Activated T-cell treated with anti-CD3 and anti-CD28 coated beads for 4 hours (primary cell): ENCODE measurements at places on chromosomes 1 and 21.

- no peak for DNase-seq
Measured at GRCh38 chr21:35475762-35476161, 426.7 kb upstream of the RUNX1 start.

GRCh38 chr1:19564366-19564765, 79.0 kb upstream of the CAPZB start:
- DNase-seq: no peak

GRCh38 chr1:56331207-56331891, 248.0 kb downstream of the PLPP3 start:
- DNase-seq: no peak

DNA sequence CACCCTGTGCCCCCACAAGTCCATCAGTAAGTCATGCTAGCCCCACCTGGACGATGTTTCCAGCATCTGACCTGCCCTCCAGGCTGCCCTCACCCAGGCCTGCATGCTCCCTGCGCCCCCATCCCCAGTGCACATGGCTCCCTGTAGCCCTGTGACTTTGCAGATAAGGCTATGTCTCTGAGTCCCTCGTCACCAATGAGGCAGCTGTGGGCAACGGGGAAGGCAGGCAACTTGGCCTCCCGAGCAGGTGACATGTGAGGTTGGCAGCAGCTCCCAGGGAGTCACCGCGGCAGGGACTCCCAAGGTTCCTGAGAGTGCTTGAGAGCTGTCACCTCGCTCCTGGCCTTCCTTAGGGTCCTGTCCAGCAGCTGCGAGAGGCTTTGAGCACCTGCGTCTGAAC, 32.4 kb upstream of the AGPAT3 start:
- DNase-seq: no peak

- no peak for DNase-seq
Measured at GRCh38 chr21:45607909-45608295, 35.6 kb upstream of the PCBP3 start.

DNA sequence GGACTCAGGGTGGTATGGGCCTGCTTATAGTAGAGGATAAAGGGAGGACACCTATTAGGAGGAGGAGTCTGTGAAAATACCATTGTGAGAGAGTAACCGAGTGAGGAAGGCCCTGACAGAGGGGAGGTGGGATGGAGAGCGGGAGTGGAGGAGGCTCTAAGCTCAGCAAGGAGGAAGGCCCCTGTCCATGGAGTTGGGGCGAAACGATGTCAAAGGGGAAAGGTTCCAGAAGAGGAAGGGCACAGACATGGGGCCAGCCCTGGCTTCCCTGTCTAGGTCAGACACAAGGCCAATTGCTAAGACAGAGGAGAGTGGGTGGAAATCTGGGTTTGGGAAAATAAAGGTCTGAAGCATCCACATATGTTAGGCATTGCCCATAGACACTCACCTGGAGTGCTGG, 44.2 kb downstream of the ELK4 start:
- no peak for DNase-seq

- no peak for DNase-seq
Measured at GRCh38 chr21:40445349-40445921, 401.5 kb downstream of the DSCAM start.

GRCh38 chr21:44558695-44559094, at the start of gene KRTAP10-3:
TSS of gene KRTAP10-3 (minus strand) at chr21:44558795. CDS start at chr21:44558715, 80 bp downstream.
- no peak for DNase-seq

- DNase-seq: no peak
Measured at GRCh38 chr1:203361945-203362719, 11.2 kb upstream of the FMOD start.

DNA sequence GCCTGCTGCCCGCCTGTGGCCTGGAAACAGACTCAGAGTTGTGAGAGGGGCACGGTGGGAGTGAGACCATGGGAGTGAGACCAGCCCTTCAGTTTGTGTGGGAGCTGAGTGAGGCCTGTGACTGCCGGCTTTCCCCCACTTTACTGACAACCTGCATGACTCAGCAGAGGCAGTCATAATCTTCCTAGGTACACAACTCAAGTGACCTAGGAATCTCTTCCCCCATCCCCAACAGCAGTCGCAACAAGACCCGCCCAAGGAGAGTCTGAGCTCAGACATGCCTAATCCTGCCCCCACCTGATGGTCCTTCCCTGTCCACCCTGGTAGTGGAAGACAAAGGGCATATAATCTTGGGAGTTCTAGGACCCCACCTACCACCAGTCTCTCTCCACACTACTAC, 44.2 kb downstream of the KLHL20 start:
- DNase-seq: no peak

DNA sequence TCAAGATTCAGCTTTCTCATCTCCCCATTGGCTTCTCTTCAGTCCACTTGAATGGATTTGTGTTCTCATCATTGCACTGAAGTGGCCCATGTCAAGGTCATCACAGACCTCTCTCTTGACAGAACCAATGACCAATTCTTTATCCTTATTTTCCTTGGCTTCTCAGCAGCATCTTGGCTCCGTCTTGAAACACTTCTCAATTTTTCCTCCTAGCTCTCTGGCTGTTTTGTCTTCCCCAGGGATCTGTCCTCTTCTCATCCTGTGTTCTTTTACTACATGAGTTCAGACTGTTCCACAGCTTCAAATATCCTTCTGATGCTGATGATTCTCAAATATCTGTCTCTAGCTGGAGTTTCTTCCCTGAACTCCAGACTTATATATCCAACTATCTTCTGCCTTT, 78.6 kb downstream of the COLGALT2 start:
- no peak for DNase-seq

GRCh38 chr1:197063212-197063611, 3.8 kb downstream of the F13B start:
- DNase-seq: no peak

DNA sequence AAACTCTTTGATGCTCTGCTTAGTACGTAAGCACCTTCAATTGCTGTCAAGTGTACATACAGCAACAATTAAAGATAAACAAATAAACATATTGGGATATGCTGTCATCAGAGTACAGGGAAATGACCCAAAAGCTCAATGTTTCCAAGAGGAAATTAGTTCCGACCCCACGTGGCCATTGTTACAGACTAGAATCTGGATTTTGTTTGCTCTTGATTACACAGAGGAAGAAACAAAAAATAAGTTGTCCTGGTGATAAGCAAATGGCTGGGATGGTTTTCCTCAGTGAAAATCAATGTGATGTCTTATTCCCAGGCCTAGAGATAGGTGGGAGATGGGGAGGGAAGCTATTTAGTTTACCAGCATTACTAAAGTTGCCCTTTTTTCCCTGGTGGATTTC, 113.0 kb upstream of the UBE2U start:
- no peak for DNase-seq

DNA sequence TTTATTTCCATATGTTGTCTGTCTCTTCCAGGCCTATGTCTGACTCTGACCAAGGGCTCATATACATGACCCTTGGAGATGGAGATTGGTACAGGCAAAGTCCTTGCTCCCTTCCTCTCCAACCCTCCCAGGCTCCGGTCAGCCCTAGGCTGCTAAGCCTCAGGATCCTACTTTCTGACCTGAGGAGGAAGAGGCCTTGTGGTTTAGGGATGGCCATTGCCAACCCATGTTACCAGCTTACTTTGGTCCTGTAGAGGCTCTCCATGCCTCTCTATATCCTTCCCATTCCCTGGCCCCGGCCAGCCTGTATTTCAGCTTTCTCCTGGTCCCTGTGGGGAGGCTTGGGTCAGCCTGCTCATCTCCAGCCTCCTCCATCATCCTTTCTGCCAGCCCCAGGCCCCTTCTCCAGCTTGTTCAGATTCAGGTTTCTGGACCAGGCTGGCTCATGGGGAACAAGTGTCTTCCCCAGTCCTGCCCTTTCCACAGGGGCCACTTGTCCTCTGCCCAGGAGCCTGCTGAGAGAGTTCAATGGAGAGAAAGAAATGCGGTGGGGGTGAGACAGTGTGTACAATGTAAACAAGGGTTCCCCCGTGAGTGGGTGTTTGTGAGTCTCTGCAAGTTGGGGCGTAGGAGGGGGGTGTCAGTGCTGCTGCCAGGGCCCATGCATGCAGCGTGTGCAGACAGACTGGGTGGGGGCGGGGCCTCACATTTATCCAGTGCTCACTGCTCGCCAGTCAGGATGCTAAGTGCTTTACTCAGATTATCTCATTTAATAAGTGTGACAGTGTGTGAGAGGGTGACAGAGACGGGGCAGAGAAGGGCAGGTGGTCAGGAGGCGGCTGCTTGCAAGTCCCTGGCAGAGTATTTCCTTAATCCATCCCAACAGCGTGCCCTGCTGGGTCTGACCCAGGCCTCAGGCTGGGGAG, 31.3 kb upstream of the FOXO6 start:
- no peak for DNase-seq

- no peak for DNase-seq
Measured at GRCh38 chr21:23639721-23640120, 1967.6 kb downstream of the MRPL39 start.

GRCh38 chr1:60942291-60942690, 140.1 kb upstream of the NFIA start:
- DNase-seq: no peak

DNA sequence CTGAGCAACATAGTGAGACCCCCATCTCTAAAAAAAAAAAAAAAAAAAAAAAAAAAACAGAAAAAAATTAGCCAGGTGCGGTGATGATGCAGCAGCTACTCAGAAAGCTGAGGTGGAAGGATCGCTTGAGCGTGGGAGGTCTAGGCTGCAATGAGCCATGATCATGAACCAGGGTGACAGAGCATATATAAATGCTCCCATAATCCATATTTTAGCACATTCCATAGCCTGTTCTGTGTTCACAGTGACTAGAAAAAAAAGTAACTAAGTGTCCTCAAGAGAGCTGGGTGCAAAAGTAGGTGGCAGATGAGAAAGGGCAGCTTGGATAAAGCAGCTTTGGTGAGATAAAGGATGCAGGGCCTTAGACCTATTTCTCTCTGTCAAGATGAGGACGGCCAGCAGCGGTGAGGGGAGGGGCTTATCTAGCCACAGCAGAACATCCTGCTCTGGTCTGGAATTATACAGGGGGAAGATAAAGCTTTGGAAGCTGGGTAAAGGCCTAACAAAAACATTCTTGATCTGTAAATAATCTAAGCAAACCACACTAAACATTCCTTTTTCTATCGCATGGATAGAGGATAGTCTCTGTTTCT, 205.3 kb downstream of the DAB1 start:
- no peak for DNase-seq

DNA sequence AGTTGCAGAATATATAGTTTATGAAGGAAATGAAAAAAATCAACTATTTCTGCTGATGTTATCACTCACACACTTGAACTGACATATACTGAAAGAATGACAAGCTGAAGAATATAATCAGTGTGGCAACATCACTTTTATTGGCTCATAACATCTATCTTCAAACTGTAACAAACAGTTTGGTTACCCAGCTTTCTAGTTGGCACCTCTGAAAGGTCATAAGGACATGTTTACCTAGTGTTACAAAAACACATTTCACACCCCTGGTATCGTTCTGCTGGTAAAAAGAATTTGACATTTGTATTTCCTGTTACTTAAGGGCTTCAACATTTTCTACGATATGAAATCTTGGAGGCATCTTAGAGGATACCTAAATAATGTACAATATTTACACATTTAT, 1267.0 kb upstream of the NCAM2 start:
- no peak for DNase-seq

DNA sequence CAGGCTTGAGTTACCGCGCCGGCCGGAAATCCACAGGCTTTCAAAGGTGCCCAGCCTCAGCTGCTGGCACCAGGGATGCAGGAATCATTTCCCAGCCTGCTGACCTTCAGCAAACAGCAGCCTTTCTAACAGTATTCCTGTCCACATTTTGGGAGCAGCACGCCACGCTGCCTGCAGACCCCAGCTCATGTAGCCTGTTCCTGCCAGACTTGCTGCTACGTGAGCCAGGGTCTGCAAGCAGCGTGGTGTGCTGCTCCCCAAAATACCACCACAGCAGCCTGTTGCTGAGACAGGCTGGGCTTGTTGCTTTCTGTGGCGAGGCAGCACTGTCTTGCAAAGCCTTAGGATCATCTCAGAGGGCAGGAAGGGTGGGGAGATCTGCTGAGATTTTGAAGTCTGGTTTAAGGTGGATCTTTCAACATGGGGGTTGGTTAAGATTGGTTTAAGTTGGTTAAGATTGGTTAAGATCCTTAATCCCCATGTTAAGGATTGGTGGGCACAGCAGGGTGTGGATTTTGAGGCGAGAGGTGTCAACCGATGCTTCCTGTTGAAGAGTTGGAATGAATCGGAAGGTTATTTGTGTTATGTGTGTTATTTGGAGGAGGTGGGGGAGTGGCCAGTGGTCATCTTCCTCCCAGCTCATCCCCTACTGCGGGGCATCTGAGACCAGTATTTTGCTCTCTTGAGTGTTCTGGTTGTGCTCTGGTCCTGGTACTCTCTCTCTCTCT, 12.9 kb downstream of the FAAH start:
- no peak for DNase-seq

GRCh38 chr1:153573351-153573750, 7.7 kb upstream of the S100A2 start:
- no peak for DNase-seq

DNA sequence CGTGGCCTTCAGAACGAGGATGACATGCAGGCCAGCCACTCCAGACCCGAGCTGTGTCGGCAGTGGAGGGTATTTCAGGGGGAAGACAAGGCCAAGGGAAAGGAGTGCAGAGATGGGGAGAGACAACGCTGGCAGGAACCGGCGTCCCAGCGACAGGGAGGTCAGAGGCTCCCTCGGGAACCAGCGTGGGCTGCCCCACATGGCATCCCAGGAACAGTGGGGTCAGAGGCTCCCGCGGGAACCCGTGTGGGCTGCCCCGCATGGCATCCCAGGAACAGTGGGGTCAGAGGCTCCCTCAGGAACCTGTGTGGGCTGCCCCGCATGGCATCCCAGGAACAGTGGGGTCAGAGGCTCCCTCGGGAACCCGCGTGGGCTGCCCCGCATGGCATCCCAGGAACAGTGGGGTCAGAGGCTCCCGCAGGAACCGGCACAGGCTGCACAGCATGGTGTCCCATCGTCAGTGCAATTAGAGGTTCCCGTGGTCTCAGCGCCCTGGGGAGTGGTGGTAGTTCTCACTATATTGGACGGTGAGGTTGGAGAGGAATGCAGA, 43.0 kb downstream of the SLC19A1 start:
- DNase-seq: no peak

DNA sequence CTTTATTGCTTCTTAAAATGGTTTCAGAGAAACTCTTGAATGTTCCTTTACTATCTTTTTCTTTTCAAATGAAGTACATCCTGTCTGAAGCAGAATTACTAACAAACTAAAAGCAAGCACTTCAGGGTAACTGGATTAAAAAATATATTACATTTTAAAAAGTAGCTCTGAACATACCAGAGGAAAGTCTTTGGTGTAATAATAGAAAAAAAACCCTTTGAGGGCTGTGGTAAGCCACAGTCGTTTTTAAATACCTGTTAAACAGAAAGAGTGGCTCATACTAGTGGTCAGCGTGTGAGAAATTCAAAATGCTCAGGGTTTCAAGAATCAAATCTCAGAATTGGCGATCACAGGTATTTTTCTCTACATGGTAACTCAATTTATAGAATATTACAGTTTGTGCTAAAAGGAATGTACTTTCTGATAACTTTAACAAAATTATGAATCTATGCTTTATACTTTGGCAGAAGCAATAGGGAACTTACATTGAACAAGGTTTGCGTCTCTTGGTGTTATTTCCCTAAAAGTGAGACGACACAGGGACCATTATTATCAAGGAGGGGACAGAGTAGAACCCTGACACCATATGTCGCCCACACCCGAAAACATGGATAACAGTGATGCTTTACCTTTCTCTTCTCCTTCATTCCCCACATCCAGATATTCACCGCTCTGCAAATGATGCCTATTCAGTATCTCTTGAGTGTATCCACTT, 97.0 kb upstream of the DPH5 start:
- DNase-seq: no peak
